Substantia nigra (tissue), 51 donors: ENCODE measurements at places on chromosomes 2 and 18.

DNA sequence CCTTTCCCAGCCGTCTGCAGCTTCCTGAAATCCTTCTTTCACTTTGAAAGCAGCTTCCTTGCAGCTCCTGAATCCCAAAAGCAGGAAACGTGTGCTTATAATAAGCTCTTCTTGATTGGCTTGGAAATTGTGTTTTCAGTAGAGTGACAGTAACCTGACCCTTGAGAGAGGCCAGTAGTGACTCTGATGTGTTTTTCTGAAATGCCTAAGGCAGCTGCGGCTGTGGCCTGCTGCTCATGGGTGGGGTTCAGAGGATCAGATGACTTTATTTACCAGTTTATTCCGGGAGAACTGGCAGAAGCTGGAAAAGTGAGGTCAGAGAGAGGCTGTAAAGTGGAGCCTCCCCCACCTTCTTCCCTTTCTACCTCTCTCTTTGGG is 31.9 kb upstream of the RPIA start:
- no peak for DNase-seq

DNA sequence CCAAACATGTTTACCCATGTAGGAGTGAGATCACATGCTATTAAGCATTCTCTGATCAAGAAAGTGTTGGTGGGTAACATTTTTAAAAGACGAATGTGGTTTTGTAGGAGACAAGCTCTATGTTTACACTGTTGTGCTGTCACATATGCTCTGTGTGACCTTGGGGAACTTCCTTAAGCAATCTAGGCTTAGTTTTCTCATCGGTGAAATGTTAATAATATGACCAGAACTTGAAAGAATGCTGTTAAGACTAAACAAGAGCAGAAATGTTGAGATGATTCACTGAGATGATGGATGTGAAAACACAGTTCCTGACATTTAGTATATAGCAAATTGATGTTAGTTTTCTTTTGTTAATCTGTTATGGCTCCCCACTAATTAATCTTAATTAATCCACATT is 860.9 kb upstream of the CNTNAP5 start:
- no peak for DNase-seq

- DNase-seq = no peak
These were observed 15.4 kb upstream of the SLC25A52 start for GRCh38 chr18:31776093-31776492.

DNA sequence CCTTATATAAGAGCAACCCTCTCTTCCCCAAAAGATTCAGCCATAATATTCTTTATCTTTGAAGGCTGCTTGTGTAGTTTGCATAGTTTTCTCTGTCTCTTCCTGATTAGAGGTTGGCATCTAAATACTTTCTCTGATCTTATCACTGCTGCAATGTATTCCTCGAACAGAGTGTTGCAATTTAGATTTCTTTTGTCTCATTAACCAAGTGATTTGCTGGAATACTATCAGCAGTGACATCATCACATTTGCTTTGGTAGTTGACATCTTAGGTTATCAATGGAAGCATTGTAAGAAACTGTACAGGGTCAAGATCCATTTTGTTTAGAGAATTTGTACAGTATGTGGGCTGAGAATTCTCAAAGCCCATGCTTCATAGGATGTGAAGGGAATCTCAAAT is 72.0 kb upstream of the NEUROD1 start:
- no peak for DNase-seq

GRCh38 chr2:173079973-173080860 is 4.6 kb downstream of the MAP3K20 start:
- DNase-seq = no peak

DNA sequence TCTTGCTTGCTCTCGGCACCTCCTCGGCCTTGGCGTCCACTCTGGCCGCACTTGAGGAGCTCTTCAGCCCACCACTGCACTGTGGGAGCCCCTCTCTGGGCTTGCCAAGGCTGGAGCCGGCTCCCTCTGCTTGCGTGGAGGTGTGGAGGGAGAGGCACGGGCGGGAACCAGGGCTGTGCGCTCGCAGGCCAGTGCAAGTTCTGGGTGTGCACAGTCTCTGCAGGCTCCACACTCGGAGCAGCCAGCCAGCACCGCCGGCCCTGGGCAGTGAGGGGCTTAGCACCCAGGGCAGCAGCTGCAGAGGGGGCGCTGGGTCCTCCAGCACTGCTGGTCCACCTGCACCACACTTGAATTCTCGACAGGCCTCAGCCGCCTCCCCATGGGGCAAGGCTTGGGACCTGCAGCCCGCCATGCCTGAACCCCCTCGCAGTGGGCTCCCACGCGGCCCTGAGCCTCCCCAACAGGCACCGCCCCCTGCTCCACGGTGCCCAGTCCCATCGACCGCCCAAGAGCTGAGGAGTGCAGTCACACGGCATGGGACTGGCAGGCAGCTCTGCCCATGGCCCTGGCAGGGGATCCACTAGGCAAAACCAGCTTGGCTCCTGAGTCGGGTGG is 411.2 kb upstream of the CHAC2 start:
- DNase-seq = no peak

GRCh38 chr2:149783284-149783683 is 195.7 kb upstream of the MMADHC start:
- DNase-seq = no peak

DNA sequence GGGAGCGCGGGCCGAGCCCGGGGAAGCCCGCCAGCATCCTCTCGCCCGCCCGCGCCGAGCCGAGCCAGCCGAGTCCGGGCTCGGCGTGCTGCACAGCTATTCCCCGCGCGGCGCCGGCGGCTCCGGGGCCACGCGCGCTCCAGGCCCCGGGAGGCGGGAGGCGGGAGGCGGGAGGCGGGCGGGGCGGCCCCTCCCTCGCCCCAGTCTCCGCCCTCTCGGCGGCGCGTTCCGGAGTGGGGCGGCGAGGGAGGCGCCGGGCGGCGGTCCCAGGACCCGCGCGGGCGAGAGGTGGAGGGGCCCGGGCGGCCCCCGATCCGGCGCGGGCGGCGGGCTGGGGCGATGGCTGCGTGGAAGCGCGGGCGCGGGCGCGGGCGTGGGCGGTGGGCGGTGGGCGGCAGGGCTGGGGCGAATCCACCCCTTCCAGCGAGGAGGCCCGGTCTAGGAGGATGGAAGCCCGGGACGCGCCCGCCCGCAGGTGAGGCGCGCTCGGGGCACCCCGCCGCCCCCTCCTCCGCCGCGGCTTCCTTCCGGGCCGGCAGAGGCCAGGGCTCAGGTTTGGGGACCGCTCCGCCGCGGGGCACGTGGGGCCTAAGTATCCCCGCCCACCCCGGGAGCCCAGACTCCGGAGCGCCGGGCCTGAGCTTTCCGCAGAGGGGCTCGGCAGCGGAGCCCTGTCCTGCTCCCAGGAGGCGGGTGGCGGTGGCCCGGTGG is at the start of gene ADCY3:
Gene ADCY3 (minus strand): TSS at position 140 of the 711 bp plus-strand sequence. CDS start 1,250 bp downstream, outside the sequence.
- DNase-seq = no peak

DNA sequence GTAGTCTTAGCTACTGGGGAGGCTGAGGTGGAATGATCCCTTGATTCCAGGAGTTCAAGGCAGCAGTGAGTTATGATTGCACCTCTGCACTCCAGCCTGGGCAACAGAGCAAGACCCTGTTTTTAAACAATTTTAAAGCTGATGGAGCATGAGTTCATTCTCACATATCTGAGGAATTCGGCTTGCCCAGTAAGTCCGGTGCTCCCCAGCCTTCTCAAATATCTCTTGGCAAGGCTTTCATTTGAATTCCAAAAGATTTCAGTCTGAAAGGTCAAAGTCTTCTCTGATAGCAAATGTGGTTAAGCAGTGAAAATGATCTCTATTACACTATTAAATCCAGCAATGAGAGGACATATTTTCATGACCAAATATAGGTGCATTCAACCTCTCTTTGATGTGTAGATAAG is 27.9 kb downstream of the PIEZO2 start:
- DNase-seq = no peak

DNA sequence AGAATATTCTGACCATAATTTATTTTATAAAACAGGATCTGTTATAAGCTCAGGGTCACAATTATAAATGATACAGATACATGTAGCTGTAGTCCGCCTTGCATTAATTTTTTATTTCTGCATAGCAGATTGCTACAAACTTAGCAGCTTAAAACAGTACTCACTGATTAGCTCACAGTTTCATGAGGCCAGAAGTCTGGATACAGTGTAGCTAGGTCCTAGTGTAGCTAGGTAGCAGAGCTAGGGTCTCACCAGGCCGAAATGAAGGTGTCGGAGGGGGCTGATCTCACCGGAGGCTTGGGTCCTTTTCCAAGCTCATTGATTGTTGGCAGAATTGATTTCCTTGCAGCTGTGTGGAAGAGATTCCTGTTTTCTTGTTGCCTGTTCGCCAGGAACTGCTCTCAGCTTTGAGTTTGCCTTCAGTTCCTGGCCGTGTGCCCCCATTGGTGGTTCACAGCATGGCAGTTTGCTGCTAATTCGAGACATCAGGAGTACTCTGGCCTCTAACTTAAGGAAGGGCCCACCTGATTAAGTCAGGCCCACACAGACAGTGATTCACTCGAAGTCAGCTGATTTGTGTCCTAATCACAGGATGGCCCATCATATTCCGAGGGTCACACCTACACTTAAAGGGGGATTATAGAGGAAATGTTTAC is 18.4 kb downstream of the NAPG start:
- no peak for DNase-seq

GRCh38 chr2:10006236-10007161 is 36.9 kb upstream of the KLF11 start:
- no peak for DNase-seq

- DNase-seq = no peak
These were observed 381.7 kb downstream of the NUP35 start for GRCh38 chr2:183505911-183506310.

GRCh38 chr2:73111073-73112025 is 1.4 kb downstream of the RAB11FIP5 start:
- no peak for DNase-seq

GRCh38 chr18:6249788-6250187 is 164.9 kb downstream of the L3MBTL4 start:
- no peak for DNase-seq

DNA sequence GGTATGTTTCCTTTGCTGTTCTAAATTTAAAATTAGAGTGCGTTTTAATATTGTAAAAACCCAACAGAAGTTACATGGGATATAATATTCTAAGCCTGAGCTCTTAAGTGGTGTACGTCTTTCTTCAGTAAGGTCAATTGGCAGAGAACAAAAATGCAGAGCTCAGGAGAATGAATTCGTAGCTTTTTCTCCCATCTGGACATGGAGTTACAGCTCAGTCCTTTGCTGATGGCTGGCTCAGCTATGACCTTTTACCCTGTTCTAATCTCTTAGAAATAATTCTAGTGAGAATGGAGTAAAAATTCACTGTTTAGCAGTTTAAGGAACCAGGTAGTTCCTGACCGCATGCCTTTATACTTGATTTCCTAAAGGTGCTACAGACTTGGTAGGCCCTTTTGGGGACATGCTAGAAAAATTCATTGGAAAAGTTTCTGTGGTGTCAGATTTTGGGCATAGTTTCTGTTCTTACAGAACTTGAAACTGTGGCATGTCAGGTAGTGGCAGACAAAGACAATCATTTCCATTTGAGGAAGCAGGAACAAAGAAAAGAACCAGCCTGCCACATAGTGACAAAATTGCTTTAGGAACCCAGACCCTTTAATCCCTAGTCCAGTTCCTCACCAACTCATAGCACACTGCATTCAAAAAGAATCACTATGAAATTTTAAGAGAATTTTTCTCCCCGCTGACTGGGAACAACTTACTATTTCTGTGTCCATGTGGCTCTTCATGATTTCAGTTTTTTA is 566.8 kb upstream of the ZNF804A start:
- no peak for DNase-seq

GRCh38 chr18:76483780-76484179 is 11.3 kb downstream of the ZNF516 start:
- DNase-seq = no peak

GRCh38 chr18:9426753-9427152 is 48.6 kb upstream of the RALBP1 start:
- DNase-seq = no peak
